ENCODE measurements at places on chromosomes 12 and 14. TPM values are rescaled to one million over a fixed set of nuclear protein-coding genes. Genes with fewer than 3 reads are reported as not detected.
A peak's percentile ranks its signal among the peaks of the same experiment; 100 is the strongest.

GRCh38 chr12:56119361-56119796, 1.3 kb downstream of the ZC3H10 start:
- no peaks in the 10 kb centered on the region for H3K27me3 ChIP-seq
- H3K4me3 ChIP-seq = no peak overlapping the region
- H3K27ac ChIP-seq = peak overlapping the region; percentile 11
- DNase-seq = peak; percentile 94
- peaks cover 7% of the 10 kb centered on the region for H3K4me1 ChIP-seq
- H3K36me3 ChIP-seq = peaks cover 16% of the 10 kb centered on the region

GRCh38 chr12:67239061-67239460, 30.1 kb upstream of the CAND1 start:
- H3K36me3 ChIP-seq = no peaks in the 10 kb centered on the region
- peak; percentile 40 for DNase-seq

DNA sequence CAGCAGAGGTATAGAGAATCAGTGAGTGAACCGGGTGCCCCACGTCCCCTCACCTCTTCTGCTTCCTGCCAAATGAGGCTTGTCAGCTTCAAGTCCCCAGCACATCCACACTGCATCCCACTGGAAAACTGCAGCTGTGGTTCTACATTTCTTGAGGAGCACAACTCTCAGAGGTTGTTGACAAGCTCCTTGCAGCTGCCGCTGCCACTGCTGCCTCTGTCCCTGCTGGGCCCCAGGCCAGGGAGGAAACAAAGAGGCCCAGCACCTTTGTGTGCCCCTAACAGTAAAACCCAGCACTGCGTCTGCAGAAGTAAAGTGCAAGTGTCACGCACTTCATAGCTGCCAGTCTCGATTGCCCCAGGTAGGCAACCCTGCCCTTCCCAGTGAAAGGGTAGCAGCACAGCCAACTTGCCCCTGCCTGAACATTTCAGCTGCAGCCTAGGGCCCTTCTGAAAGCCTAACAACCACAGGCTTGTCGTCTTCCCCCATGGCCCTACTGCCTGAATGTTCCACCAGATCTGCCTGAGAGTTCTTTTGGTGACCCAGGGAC, 1162.1 kb upstream of the USP15 start:
- H3K4me1 ChIP-seq = no peaks in the 10 kb centered on the region
- no peaks in the 10 kb centered on the region for H3K27me3 ChIP-seq
- no peaks in the 10 kb centered on the region for H3K36me3 ChIP-seq
- H3K27ac ChIP-seq = no peak overlapping the region
- no peak overlapping the region for H3K4me3 ChIP-seq

DNA sequence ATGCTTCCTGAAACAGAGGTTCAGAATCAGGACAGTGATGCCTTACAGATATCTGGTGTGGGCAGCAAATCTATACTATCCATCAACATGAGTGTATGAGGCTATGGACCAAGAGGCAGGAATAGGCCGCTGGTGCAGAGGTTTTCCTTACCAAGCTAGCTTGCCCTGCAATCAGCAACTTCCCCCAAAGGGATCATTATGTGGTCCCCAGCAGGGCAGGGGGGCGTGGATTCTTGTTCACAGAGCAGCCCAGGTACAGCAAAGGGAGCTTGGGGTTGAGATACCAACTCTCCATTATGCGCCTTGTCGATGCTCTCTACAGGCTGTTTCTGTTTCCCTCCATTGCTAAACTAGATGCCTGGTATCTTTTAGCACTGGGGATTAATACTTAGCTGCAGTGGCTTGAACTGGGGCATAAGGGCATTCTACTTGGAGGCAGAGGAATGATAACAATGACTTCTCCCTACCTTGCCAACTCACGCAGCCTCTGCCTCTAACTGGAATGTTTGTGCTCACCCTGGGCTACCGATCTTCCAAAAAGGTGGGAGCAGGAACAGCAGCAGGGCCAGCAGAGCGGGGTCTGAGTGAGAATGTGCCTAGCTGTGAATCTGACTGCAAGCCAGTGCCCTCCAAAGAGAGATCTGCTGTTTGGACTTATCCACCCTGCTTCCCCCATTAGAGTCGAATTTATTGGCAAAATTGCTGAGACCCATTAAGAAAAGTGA, 10.3 kb upstream of the KRT1 start:
- H3K4me3 ChIP-seq = no peak overlapping the region
- H3K36me3 ChIP-seq = no peaks in the 10 kb centered on the region
- peaks cover 59% of the 10 kb centered on the region for H3K27me3 ChIP-seq
- DNase-seq = no peak

- no peak overlapping the region for H3K4me3 ChIP-seq
- no peak for DNase-seq
- H3K27ac ChIP-seq = no peak overlapping the region
- H3K4me1 ChIP-seq = no peaks in the 10 kb centered on the region
- H3K36me3 ChIP-seq = no peaks in the 10 kb centered on the region
Observed at GRCh38 chr14:61406198-61406597, 84.8 kb downstream of the PRKCH start.

DNA sequence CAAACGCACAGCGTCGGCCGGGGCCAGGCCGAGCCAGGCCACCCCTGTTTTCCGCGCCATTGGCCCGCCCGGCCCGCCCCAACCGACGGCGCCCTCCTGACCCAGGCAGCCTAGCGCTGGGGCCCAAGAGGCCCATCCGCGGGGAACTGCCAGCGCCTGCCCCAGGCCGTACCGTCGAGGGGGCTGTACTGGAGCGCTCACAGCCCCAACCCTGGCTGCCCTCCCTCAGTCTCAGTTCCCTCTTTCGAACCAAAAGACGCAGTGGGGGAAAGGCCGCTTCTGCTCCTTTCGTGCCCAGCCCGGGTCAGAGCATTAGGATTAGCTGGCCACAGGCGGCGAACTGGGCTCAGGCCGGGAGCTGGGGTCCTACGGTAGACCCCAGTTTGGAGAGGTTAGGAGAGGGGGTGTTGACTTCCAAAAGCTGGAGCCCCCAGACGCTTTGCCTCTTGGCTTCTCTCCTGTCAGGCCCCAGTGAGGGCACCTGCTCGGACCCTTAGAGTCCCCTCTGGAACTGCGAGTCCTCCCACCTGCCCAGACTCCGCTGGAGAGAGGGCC, 1.9 kb downstream of the NKX2-1 start:
- peaks cover 2% of the 10 kb centered on the region for H3K4me1 ChIP-seq
- no peaks in the 10 kb centered on the region for H3K36me3 ChIP-seq
- peaks cover 96% of the 10 kb centered on the region for H3K27me3 ChIP-seq

GRCh38 chr12:53328043-53328435, 6.6 kb upstream of the AAAS start:
- no peak overlapping the region for H3K4me3 ChIP-seq
- H3K27ac ChIP-seq = no peak overlapping the region
- no peaks in the 10 kb centered on the region for H3K36me3 ChIP-seq
- DNase-seq = no peak

DNA sequence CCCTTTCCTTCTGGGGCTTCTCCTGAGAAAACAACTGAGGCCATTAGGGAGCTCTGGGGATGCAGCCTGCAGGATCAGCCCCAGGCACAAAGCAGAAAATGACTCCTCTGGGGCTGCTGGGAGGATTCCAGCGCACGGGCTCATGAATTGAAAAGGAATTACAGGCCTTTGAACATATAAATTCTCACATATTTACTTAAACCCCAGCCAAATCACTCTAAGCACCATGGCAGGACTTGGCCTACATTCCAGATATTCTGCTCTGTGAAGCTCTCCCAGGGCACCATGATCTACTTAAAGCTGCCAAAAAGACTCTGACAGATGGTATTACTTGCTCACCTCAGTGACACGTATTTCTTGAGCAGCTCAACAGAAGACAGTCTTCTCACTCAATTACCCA, 87.2 kb downstream of the ZFC3H1 start:
- peaks cover 9% of the 10 kb centered on the region for H3K27me3 ChIP-seq
- no peaks in the 10 kb centered on the region for H3K4me1 ChIP-seq
- no peak overlapping the region for H3K27ac ChIP-seq
- H3K36me3 ChIP-seq = no peaks in the 10 kb centered on the region
- H3K4me3 ChIP-seq = no peak overlapping the region

DNA sequence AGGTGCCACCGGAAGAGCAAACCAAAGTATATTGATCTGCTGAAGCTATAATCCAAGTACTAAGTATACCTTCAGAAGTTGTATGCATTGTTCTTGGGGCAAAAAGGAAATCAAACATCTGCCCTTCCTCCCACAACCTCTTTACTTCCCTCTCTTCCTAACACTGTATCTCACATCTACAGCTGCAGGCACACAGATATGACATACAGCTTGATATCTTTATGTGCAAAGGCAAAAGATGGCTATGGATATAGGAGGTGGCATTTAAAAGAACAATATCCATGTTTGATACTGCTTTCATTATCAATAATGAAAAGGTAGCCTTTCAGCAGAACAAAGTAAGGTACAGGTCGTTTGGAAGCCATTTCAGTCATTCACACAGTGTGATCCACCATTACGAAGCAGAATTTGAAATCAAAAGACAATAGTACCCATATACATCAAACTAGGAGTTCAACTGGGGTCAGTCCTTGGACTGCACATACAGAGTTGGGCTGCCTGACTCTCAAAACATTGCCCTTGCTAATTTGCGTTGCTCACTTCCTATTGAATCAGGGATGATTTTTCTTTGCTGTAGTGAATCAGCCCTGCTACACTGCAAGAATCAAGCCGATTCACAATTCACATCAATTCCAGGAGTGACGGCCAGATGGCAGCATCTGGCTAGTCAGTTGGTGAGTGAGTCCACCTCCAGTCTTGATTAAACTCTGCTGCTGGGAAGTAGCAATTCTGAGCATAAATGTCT, 8.9 kb downstream of the ANG start:
- no peak overlapping the region for H3K27ac ChIP-seq
- H3K36me3 ChIP-seq = no peaks in the 10 kb centered on the region
- no peaks in the 10 kb centered on the region for H3K4me1 ChIP-seq
- H3K27me3 ChIP-seq = no peaks in the 10 kb centered on the region
- no peak overlapping the region for H3K4me3 ChIP-seq

DNA sequence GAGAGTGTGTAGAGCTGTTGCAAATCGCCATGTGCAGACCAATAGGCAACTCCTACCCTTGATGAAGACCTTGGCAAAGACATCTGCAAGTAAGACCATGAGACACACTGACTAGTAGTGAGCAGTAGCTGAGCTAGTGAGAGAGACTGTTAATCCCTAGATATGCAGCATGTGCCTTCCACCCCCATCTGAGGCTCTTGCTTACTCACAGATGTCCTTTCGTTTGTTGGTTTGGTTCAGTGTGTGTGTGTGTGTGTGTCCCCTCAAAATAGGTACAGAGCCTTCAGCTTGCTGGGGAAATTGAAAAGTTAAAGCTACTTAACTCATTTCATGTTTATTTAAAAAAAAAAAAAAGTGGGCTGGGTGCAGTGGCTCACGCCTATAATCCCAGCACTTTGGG, 37.6 kb downstream of the MYF5 start:
- H3K4me1 ChIP-seq = no peaks in the 10 kb centered on the region
- H3K36me3 ChIP-seq = no peaks in the 10 kb centered on the region
- no peak for DNase-seq
- H3K27me3 ChIP-seq = no peaks in the 10 kb centered on the region
- no peak overlapping the region for H3K27ac ChIP-seq

GRCh38 chr12:131372706-131373195, 338.1 kb upstream of the SFSWAP start:
- no peak overlapping the region for H3K27ac ChIP-seq
- no peaks in the 10 kb centered on the region for H3K36me3 ChIP-seq
- no peaks in the 10 kb centered on the region for H3K4me1 ChIP-seq
- DNase-seq = no peak
- no peak overlapping the region for H3K4me3 ChIP-seq
- no peaks in the 10 kb centered on the region for H3K27me3 ChIP-seq

DNA sequence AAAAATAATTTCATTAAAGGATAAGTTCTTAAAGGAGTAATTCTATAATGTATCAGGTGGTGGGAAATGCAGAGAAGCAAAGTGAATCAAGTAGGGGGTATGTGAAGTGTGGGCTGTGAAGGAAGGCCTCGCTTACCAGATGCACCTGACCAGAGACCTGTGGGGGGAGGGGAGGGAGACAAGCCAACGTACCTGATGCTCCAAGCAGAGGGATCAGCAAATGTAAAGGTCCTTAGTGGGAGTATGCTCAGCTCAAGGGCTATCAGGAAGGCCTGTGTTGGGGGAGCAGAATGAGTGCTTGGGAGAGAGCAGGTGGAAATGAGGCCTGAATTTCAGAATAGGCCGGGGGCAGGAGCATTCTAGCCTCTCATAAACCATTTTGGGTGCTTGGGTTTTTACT, 57.1 kb downstream of the ANO4 start:
- H3K4me3 ChIP-seq = no peak overlapping the region
- no peak overlapping the region for H3K27ac ChIP-seq
- H3K27me3 ChIP-seq = no peaks in the 10 kb centered on the region

DNA sequence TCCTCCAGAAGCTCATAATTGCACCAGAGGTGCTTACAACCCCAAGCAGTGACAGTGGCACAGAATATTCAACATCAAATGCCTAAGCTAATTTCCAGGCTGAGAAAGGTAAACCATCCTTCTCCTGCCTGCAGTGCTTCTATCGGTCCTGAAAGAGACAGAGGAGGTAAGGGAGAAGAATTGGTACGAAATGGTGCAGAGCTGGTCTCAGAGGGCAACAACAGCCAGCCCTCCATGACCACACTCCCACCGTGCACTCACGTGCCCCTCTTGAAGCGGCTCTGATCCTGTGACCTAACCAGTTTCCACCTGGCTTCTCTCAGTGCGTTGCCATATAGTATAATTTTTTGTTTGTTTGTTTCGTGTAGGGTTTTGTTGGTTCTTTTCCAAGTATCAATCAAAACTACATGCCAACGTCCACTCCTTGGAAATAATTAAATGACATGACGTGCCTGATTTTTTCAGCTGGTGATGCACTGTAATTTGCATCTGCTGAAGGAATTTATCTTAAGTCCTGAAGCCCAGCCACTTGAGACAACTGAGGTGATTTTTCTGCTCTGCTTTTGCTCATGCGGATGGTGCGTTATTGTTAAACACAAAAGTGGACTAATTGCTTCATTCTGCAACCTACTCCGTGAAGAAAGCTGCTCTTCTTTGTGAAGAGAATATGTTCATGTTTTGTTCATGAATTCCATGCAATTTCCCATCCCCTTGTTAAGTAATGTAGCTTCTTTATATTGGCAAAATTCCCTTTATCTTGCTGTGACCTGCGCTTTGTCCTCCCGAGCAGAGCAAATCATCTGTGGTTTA, 1.3 kb upstream of the ATP2A2 start:
- H3K36me3 ChIP-seq = peaks cover 2% of the 10 kb centered on the region
- H3K27ac ChIP-seq = peak overlapping the region; percentile 98
- no peaks in the 10 kb centered on the region for H3K27me3 ChIP-seq
- H3K4me1 ChIP-seq = peaks cover 7% of the 10 kb centered on the region
- peak overlapping the region; percentile 93 for H3K4me3 ChIP-seq

GRCh38 chr12:31007636-31008175, 66.0 kb upstream of the DDX11 start:
- no peak for DNase-seq
- H3K27me3 ChIP-seq = peaks cover 10% of the 10 kb centered on the region
- H3K4me3 ChIP-seq = no peak overlapping the region

Gene KRT72
- total RNA-seq = not detected

Gene DTX1
- not detected for total RNA-seq

Gene PIANP
- under 0.01 TPM for total RNA-seq

Gene NR1H4
- not detected for total RNA-seq

Gene KRT6A
- total RNA-seq = not detected

Gene SDR9C7
- not detected for total RNA-seq

Gene LBHD2
- total RNA-seq = not detected

Gene TMBIM6
- 369 TPM for total RNA-seq

Gene ADCY4
- not detected for total RNA-seq

Gene SCN8A
- 14.7 TPM for total RNA-seq

Measured in IMR-90 (cell line).